NCI-H446 treated with DMSO at 0.1 percent for 48 hours (cell line): ENCODE measurements at places on chromosomes 3 and 15.

GRCh38 chr3:184636741-184637316 lies 75.0 kb downstream of the MAGEF1 start:
- no peak for DNase-seq

GRCh38 chr3:121175083-121175482 lies 267.1 kb downstream of the STXBP5L start:
- no peak for DNase-seq

DNA sequence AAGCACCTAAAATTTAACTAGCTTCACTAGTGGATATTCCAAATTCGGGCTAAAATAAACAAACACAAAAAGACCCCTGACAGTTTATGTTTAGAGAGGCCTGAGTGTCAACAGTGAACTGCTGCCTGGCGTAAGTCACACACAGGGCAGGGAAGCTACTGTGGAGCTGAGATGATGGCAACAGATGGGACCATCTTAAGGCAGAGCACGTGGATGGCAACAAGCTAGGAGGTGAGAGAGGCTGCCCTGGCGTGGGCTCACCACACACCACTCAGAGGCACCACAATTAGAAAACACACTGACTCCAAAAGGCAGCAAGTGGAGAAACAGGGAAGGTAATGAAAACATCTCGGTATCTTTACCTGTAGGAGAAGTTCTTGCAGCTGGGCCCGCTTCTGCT lies 93.3 kb downstream of the ATP1B3 start:
- no peak for DNase-seq

- no peak for DNase-seq
These were observed 92.4 kb upstream of the THBS1 start for GRCh38 chr15:39488516-39488915.

DNA sequence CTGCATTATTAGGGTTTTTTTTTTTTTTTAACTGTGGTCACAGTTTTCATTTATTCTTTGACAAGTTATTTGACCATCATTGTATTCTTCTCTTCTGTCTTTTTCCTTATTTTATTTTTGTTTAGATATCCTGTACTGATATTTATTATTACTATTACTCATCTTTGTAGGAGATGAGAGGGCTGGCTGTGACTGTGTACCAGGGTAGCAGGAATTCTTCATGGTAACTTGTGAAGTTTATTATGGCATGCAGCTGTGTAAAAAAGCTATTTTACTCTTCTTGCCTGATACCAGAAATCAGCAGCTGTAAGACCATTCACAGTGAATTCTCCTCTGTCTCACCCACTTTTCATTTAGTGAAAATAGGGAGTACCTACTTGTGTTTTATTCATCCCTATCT lies 44.5 kb downstream of the ATP6V1A start:
- DNase-seq, result no peak
